ENCODE measurements at places on chromosomes 1 and 21.

DNA sequence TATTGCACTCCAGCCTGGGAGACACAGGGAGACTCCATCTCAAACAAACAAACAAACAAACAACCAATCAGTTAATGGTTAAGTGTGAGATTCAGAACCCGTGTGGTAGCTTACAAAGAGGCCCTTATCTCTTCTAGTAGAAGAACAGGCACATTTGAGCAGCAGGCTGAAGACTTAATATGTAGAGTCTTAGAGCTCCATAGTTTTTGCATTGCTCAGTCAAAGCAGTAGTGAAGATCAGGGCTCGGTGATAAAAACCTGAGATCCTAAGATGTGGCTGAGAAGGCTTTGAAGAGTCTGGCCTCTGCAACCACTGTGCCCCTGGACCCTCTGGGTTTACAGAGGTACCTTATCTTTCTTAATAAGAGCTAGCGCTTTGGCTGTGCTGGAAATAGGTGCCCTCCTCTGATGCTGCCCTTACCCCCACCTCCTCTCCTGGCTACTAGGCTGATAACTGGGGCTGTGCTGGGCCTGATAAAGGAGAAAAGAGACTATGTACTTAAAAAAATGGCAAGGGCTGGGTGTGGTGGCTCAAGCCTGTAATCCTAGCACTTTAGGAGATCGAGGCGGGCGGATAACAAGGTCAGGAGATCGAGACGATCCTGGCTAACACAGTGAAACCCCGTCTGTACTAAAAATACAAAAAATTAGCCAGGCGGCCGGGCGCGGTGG lies 10.5 kb upstream of the UCK2 start:
- no peak for DNase-seq

DNA sequence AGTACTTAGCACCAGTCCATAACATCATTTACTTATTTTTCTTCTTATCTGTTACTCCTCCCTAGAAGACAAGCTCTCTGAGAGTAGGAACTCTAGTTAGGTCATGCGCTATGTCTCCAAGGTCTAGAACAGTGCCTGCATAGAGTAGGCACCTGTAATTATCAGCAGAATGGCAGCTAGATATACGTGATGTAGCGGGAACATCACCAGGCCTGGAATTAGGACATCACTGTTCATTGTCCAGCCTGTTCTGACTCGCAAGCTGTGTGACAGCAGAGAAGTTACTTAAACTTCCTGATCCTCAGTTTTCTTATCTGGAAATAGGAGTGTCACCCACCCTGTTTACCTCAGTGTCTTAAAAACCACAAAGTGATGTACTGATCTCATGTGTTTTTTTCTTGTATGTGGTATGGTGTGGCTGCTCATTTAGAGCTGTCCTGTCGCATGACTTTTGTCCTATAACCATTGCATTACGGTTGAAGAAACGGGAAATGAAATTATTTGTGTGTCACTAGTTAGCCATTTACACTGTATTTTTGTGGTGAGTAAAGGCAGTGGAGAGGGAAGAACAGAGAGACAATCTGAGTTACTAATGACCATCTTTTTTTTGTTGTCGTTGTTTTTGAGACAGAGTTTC lies 37.1 kb upstream of the EXO1 start:
- DNase-seq = no peak

DNA sequence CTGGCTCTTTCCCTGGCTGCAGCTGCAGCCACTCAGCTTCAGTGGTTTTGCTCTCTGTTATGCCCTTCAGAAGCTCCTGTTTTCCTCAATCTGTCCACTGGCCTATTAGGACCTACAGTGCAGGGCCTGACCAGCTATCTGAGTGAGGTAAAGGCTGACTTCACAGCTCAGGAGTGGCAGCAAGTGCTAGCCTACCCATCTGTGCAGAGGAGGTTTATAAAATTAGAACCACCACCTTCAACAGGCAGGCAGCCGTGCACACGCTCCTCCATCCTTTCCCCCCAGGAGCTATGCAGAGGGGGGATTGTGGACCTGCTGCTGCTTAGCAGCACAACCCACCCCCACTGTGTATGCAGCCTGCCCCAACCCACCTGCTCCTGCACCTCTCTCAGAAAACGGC lies 8.3 kb downstream of the ADAR start:
- no peak for DNase-seq

- no peak for DNase-seq
Observed at GRCh38 chr1:37739222-37739621, 25.7 kb downstream of the EPHA10 start.

DNA sequence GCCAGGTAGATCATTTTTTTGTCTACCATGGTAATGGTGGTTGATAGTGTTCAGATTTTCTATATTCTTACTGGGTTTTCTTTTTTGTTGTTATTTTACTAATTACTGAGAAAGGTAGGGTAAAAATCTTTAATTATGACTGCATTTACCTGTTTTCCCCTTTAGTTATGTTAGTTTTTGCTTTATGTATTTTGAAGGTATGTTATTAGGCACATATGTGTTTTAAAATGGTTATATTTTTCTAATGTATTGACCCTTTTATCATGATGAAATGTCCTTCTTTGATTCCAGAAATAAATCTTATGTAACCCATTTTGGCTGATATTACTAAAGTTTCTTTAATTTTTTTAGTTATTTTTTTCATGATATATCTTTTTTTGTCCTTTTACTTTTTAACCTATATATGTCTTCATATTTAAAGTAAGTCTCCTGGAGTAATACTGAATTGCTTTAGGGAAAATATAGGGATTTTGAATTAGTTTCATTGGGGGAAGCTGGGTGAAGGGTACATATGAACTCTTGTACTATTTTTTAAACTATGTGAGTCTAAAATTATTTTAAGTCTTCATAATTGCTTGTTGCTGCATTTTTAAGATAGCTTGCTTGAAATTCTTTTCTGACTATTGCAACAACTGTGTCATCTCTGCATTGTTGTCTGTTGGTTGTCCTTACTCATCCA lies 22.4 kb downstream of the SLC35A3 start:
- DNase-seq = no peak

DNA sequence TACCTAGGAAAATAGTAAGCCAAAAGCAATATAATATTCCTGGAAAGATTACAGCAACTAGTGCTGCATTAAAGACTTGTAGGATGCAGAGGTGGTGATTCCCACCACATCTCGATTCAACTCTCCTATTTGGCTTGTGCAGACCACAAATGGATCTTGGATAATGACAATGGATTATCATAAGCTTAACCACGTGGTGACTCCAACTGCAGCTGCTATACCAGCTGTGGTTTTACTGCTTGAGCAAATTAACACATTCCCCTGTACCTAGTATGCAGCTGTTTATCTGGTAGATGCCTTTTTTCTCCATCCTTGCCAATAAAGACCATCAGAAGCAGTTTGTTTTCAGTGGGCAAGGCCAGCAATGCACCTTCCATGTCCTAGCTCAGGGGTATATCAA lies 542.7 kb upstream of the ADGRL4 start:
- DNase-seq = no peak

GRCh38 chr1:247825362-247825761 lies 1.4 kb upstream of the OR14A16 start:
- no peak for DNase-seq

GRCh38 chr1:50591598-50591997 lies 168.4 kb upstream of the DMRTA2 start:
- no peak for DNase-seq

- peak; percentile 92 for DNase-seq
Observed at GRCh38 chr1:27659497-27660299, 12.3 kb downstream of the IFI6 start.

GRCh38 chr1:66778969-66779368 lies 22.1 kb downstream of the INSL5 start:
- no peak for DNase-seq

GRCh38 chr21:16377857-16378256 lies 648.1 kb downstream of the USP25 start:
- no peak for DNase-seq

DNA sequence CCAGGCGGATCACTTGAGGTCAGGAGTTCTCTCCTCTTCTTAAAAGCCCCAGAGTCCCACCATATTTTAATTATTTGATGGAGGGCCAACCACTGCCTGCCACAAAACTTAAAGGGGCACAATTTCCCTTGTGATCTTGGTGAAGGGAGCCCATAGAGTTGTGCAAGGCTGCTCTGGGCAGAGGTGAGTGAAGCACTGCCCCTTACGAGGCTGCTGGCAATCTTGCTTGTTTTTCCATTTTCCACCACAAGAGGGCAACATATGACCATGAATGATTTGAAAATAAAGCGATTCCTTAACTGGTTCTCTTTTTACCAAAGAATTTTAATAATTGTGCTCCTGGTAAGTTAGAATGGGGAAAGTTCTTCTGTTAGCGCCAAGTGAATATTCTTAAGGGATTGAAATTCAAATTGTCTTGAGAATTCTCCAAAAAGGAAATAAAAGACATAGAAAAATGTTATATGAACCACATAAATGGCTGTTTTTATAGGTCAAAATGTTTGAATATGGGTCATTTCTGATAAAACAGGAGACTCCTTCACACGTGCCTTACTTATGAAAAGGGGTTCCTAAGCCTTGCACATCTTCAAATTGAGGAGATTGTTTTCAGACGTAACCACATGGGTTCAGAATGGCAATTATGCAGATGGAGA lies 22.7 kb downstream of the PGM1 start:
- DNase-seq = peak; percentile 53

GRCh38 chr1:110688514-110688913 lies 13.8 kb upstream of the KCNA3 start:
- no peak for DNase-seq

DNA sequence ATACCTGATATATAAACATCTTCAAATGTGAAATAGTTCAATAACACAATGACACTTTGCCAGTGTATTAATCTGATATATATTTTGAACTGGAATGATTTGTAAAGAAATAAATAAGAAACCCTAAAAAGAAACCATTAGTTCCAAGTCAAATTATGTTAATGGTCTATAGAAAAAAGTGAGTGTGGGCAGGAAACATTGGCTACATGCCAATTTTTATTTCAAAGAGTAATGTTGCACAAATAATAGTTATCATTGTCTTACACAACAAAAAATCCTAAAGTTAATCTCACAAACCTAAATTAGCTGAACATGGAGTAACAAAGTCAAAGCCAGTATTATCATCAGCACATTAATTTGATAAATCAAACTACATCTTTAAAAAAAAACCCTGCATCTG lies 37.9 kb upstream of the BATF3 start:
- DNase-seq = no peak

- no peak for DNase-seq
Observed at GRCh38 chr1:41860771-41861170, 58.0 kb downstream of the HIVEP3 start.

- no peak for DNase-seq
Observed at GRCh38 chr21:18986197-18986596, 582.6 kb upstream of the TMPRSS15 start.

DNA sequence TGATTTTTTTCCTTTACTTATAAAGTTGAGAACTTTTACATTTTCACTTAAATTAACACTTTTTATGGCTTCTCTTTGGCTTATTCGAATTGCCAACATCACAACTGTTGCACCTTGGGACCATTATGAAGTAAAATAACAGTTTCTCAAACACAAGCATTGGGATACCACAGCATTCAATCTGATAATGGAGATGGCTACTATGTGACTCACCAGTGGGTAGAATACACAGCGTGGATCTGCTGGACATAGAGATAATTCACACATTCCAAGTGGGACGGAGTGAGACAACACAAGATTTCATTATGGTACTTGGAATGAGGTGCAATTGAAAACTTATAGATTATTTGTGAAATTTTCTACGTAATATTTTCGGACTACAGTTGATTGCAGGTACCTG lies 68.0 kb downstream of the ADAMTS1 start:
- no peak for DNase-seq

DNA sequence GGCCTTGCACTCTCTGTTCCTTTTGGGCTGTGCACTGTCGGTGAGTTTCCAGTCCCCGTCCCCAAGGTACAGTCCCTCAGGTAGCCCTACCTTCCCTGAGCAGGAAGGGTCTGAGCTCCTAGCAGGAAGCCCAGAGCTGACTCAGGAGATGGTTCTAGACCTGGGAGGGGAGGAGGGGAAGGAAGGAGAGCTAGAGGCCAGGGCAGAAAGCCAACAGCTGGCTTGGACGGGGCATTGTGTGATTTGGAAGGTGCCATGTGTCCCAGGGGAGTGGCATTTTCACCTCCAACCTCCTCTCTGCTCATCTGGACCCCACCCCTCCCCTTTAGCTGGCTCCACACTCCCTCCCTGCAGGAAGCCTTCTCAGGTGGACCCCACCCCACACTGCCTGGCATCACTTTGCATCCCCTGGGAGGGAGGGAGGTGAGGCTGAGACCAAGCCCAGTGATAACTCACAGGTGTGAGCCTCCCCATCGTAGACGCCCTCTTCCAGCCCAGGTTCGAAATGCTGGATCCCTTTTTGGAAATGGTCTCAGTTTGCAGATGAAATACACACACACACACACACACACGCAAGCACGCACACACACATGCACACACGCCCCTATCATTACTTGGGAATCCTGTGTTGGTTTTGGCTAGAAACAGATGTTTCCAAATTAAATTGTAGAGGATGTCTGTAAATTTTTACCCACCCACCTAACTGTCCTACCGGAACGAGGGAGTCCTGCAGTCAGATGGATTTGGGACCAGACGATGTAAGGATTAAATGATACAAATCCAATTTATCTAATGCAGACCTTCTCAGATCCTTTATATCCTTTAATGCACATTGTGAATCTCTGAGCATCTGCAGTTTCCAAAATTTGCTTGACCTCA lies 19.7 kb upstream of the IFNLR1 start:
- no peak for DNase-seq

- DNase-seq = no peak
Observed at GRCh38 chr1:226741009-226741408, 1.9 kb upstream of the ITPKB start.

DNA sequence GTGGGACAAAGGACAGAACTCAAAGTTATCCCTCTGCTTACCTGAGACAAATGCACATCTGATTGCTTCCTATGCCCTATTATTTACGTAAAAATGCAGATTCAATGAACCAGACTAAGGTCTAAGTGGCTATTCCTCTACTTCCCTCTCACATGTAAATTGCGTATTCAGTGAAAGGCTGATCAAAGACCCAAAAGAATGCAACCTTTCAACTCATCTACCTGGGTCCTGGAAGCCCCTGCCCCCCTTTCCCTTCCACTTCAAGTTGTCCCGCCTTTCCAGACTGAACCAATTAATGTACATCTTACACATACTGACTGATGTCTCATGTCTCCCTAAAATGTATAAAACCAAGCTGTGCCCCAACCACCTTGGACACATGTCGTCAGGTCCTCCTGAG lies 14.6 kb downstream of the SSX2IP start:
- no peak for DNase-seq

GRCh38 chr1:228215663-228216116 lies 7.8 kb downstream of the OBSCN start:
- no peak for DNase-seq

- DNase-seq = no peak
Observed at GRCh38 chr1:223706077-223706973, 6.0 kb upstream of the CAPN2 start.

Data from CD4-positive, alpha-beta T cell treated with Interleukin-15 for 1 hour (primary cell).